ENCODE measurements at places on chromosomes 13 and 19.
A peak's percentile ranks its signal among the peaks of the same experiment; 100 is the strongest.

- DNase-seq = no peak
Measured at GRCh38 chr19:6044056-6044805, 66.1 kb downstream of the RFX2 start.

GRCh38 chr19:51550848-51551672, 19.6 kb upstream of the SIGLEC6 start:
- DNase-seq = no peak

DNA sequence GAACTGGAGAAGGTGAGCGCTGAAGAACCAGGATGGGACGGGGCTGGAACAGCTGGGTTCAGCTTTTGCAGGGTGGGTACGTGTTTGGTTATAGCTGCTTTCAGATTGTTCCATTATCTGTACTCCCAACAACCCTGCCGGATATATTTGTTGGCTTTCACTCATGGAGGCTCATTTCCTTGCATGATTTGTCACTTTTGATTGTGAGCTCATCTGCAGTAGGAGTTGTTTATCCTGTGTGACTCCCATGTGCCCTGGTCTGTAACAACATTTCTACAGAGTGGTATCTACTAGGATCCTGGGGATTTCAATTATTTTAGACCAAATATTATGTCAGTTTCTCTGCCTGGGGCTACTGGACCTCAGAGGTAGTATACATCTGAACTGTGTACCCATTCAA, 5.4 kb downstream of the ARL11 start:
- no peak for DNase-seq

DNA sequence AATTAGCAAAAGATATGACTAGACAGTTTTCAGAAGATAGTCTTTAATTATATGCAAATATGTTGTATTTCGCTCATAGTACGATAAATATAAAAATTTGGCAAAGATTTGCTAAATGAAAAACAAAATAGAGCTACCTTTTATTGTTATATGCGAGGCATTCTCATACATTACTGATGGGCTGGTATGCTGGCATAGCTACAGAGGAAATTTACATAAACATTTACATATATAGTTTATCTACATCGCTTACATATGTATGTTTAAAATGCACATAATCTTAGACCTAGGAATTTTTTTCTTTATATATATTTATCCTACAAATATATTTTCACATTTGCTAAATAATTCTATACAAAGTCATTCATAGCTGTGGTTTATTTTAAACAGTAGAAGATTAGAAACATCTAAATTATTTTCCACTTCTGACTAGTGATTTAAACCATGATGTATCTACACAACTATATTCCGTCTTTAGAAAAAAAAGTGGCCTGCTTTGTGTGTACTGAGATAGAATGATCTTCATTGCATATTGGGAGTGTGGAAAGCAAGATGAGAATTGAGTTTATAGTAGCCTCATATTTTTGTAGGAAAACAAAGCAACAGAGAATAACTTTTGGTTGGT, 1345.0 kb upstream of the SLC10A2 start:
- DNase-seq = no peak

GRCh38 chr13:30718661-30719524, 16.4 kb upstream of the ALOX5AP start:
- DNase-seq = no peak

DNA sequence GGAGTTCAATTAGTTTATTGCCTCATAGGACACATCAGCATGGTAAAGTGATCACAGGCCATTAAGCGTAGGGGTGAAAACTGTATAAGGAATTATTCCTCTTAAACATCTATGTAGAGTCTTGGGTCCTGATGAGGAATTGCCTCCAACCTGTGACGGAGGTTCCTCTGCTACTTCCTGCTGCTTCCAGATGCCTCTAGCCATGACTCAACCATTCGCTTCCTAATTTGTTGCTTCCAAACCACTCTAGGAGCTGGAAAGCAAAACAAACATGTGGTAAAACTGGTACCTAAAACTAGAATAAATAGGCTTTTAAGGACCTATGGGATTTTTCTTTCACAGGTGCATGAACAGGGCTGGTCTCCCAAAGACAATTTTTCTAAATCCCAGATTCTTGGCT, 253.8 kb downstream of the KLF12 start:
- no peak for DNase-seq

- no peak for DNase-seq
Measured at GRCh38 chr19:28074773-28075172, 1138.2 kb downstream of the UQCRFS1 start.

DNA sequence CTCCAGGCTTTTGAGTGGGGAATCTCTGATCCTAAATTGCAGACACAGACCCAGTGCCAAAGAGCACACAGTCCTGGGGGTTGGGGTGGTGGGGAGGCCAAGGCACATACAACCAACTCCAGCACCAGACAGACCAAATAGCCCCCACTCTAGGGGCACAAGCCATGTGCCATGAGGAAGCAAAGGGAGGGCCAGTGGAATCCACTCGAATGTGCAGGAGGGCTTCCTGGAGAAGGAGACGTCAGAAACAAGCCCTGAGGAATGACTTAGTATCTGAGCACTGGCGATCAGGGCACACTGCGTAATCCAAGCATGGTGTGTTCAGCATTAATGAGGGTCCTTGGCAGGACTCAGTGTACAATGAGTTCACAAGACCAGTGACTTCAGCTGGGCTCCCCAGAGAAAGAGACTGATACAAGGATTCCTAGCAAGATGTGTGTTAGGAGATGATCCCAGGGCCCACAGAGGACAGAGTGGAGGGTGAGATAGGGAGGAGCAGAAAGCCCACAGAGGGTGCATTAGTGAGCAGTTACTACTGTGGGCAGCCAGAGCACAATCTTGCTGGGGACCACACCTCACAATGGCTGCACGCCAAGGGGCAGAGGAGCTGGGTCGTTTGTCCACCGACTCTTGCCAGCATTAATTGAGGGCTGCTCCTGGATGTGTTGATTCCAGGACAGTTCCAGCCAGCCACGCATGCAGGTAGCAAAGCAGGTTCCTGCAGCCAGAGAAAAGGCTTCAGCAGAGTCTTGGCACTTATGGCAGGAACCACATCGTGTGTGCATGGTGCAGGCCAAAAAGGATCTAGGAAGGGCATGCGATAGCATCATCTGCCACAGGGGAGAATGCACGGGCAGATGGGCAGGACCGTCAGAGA, 152.6 kb upstream of the VSTM2B start:
- no peak for DNase-seq

DNA sequence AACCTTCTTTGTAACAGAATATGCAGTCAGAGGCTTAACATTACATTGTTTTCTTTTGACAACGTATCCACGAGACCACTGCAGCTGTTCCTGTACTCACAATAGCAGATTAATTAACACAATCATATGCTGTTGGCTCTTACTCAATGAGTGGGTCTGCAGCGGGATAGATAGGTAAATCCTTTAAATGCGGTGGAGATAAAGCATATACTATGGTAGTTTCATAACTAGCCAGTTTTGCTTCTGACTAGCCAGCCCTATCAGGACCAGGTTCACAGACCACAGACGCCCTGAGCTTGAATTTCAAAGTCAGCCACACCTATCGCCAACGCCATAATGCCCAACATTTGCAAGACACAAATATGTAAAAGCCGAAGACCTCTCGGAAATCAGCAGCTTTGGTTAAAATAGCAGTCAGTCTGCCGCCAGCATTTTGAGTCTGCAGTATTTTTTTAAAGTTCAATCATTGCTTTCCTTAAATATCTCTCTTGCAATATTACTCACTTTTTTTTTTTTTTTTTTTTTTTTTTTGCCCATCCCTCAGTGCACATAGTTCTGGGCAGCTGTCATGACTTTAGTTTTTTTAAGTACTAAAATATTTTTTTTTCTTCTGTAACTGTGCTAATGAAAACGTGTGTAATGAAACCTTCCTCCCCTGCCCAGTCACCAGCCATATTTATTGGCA, 120.5 kb downstream of the ZNF536 start:
- no peak for DNase-seq

DNA sequence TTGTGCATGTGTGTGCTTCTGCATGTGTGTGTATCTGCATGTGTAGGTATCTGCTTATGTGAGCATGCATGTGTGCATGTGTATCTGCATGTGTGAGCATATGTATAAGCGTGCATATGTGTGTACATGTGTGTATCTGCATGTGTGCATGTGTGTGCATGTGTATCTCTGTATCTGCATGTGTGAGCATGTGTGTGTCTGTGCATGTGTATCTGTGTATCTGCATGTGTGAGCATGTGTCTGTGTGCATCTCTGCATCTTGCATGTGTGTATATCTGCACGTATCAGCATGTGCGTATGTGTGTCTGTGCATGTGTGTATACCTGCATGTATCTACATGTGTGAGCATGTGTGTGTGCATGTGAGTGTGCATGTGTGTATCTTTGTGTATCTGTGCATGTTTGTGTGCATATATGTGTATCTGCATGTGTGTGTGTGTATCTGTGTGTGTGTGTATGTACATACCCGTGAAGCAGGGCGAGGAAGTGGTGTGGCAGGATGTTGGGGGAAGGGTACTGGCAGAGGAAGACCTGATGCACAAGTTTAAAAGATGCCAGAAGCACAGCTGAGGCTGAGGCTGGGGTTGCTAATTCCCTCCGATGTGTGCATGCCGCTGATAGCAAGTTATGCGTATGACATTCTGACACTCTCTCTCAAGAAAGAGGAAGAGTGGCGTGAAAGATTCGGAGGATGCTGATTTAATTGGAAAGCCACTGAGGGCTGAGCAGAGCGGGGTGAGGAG, 64.2 kb downstream of the TEX29 start:
- peak; percentile 94 for DNase-seq

- no peak for DNase-seq
Measured at GRCh38 chr19:39408392-39409207, 2.0 kb downstream of the ZFP36 start.

DNA sequence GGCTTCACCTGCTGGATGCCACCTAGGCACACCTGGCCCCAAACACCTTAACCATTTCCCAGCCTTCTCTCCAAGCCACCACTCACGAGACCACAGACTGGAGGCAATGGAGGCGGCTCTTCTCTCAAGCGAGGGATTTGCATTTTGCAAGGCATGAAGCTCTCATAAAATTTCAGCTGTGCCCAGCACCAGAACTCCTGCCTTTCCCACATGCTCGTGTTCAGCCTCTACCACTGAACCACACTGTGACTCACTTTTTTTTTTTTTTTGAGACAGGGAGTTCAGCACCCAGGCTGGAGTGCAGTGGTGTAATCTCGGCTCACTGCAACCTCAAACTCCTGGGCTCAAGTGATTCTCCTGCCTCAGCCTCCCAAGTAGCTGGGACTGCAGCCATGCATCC, 10.6 kb downstream of the NANOS3 start:
- DNase-seq = no peak

GRCh38 chr19:44740351-44740824, 8.1 kb upstream of the BCL3 start:
- DNase-seq = no peak

DNA sequence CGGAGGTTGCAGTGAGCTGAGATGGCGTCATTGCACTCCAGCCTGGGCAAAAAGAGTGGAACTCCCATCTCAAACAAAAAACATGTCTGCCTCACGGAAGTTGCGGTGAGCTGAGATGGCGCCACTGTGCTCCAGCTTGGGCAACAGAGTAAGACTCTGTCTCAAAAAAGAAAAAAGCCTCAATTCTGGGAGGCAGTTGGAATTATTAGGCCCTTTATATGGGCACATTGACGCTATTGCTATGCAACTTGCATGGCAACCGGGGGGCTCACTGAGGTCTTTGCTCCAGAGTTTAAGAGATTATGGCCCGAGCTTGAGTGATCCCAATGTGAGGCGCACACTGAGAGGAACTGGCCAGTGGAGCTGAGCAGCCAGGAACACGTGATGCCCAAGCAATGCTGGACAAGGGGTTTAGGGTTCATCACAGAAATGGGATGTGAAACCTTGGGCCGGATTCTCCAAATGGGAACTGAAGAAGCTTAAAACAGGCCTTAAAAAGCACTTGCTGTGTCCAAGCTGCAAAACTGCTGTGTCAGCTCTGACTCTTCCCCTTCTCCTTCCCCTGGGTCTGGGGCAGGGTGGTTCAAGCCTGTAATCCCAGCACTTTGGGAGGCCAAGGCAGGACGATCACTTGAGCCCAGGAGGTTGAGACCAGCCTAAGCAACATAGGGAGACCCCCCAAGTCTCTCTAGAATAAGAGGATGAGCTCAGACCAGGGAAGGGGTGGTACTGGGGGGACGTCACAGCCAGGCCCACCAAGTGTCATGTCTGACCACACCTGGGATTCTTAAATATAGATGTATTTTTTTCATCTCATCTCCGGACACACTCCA, 2.5 kb downstream of the FTL start:
- DNase-seq = no peak

DNA sequence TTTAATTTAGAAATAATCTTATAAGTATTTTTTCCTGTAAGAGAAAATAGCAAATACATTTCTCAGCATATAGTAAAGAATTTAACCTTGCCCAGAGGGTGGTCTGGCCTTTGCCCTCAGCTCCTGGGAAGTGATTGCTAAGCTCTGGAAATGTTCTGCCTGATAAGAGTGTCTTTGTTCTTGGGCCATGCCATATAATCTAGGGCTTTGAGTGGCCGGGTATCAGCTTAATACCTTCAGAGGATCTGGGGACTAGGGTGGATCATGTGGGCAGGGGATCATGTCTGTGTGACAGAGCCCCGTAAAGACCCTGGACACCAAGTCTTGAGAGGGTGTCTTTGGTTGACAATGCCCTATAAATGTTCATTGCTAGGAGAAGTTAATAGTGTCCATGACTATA, 1032.4 kb upstream of the MIR17HG start:
- no peak for DNase-seq

DNA sequence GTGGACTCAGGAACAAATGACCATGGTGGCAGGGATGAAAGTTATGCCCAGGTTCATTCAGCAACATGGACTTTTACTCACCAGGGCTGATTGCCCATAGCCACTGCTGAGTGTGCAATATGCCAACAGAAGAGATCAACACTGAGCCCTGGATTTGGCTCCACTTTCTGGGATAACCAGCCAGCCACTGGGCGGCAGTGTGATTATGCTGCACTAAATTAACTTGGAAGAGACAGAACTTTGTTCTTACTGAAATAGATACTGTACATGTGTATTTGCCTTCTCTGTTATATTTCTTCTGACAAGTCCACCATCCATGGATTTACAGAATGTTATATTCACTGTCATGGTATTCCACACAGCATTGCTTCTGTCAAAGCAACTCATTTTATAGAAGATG, 257.4 kb downstream of the TDRD3 start:
- DNase-seq = peak; percentile 35

GRCh38 chr19:9538183-9539058, at the start of gene ZNF426:
TSS of gene ZNF426 (minus strand) at chr19:9538645. CDS start at chr19:9536232, 2,413 bp downstream.
- DNase-seq = peak; percentile 98
